Activated CD4-positive, alpha-beta T cell treated with anti-CD3 and anti-CD28 coated beads for 36 hours (primary cell): ENCODE measurements at places on chromosomes 3 and 15. TPM values are rescaled to one million over a fixed set of nuclear protein-coding genes. Genes with fewer than 3 reads are reported as not detected.

- DNase-seq, result no peak
Measured at GRCh38 chr3:98188545-98188944, 22.0 kb downstream of the OR5H15 start.

- no peak for DNase-seq
Measured at GRCh38 chr15:87829332-87830050, 427.0 kb downstream of the NTRK3 start.

GRCh38 chr3:30443756-30444673, 162.4 kb upstream of the TGFBR2 start:
- DNase-seq, result no peak

DNA sequence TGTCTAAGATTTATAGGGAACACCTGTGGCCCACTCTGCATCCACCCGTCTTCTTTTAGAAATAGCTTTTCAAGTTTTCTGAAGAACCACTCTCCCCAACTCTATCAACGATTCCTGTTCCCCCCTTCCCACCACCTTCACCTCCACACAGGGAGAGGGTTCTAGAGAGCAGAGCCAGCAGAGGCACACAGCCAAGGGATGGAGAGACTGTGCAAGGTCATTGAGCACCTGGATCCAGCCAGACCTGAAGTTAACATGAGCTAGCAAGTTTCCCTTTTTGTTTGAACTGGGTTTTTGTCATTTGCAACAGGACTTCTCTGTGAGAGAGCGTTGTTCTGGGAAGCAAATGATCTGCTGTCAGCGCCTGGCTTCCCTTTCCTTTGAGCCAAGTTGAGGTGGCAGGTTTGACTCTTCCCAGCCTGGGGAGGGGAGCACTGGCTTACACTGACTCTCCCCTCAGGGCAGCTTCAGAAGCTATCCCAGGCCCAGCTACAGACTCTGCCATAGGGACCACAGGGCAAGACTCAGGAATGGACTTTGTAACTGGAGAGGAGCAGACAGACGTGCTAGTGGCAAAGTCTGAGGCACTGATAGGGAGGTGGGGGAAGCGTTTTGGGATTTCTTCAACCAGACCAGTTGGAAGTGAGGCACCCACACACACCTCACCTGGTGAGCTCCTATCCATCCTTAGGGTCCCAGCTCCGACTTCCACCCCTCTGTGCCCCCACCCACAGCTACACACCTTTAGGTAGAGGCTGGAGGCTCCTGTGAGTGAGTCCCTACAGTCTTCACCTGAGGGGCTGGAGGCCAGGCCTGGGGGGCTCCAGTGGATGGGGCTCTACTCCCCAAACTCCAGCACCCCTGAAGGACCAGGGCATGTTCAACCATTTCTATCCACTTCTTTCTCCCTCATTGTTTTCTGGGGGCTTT, 19.4 kb upstream of the PLXNA1 start:
- no peak for DNase-seq

GRCh38 chr3:8793242-8793641, 23.8 kb upstream of the OXTR start:
- DNase-seq, result no peak

Gene ISG20
- 120 TPM for total RNA-seq

Gene ECE2
- total RNA-seq, result not detected

Gene GAP43
- not detected for total RNA-seq

Gene PLA2G4F
- not detected for total RNA-seq
